Gastrocnemius medialis (tissue), 4 donors: ENCODE measurements at places on chromosomes 16 and 17. TPM values are rescaled to one million over a fixed set of nuclear protein-coding genes. Genes with fewer than 3 reads are reported as not detected.
A peak's percentile ranks its signal among the peaks of the same experiment; 100 is the strongest.

DNA sequence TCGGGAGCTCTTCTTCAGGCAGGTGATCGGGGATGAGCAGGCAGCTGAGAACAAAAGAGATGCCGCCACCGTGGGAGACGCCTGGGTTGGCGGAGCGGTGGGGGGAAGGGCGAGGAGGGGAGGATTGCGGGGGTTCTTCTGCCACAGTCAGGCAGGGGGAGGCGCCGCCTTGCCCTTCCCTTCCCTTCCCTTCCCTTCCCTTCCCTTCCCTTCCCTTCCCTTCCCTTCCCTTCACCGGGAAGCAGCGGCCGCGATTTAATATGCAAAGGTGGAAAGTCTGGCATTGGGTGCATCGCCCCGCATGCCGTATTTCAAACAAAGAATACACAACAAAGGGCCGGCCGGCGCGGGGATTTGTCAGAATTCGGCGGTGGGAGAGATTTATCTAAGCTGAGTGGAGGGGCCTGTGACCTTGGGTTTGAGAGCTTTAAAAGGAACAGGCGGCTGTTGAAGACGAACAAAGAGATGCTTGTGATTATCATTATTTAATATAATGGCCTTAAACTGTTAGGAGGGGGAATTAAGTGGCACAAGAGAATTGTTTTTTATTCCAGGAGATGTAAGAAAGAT is 262.3 kb upstream of the TNRC6C start:
- H3K4me3 ChIP-seq: no peak overlapping the region
- H3K4me1 ChIP-seq: no peaks in the 10 kb centered on the region
- no peaks in the 10 kb centered on the region for H3K36me3 ChIP-seq
- no peak overlapping the region for H3K27ac ChIP-seq
- no peak for DNase-seq

GRCh38 chr17:71287071-71287823 is 833.6 kb upstream of the SOX9 start:
- DNase-seq: no peak
- no peaks in the 10 kb centered on the region for H3K36me3 ChIP-seq
- no peaks in the 10 kb centered on the region for H3K27me3 ChIP-seq
- H3K27ac ChIP-seq: no peak overlapping the region

- no peak overlapping the region for H3K4me3 ChIP-seq
- DNase-seq: no peak
- H3K4me1 ChIP-seq: no peaks in the 10 kb centered on the region
Observed at GRCh38 chr16:81293909-81294802, 20.6 kb upstream of the GAN start.

- no peak for DNase-seq
- H3K36me3 ChIP-seq: peaks cover 31% of the 10 kb centered on the region
- peaks cover 20% of the 10 kb centered on the region for H3K4me1 ChIP-seq
- peak overlapping the region; percentile 100 for H3K4me3 ChIP-seq
- H3K27me3 ChIP-seq: no peaks in the 10 kb centered on the region
- H3K27ac ChIP-seq: peak overlapping the region; percentile 95
Observed at GRCh38 chr16:28846933-28847273, 755 bp upstream of the TUFM start.

- H3K27ac ChIP-seq: peak overlapping the region; percentile 97
- H3K36me3 ChIP-seq: no peaks in the 10 kb centered on the region
- no peaks in the 10 kb centered on the region for H3K27me3 ChIP-seq
- H3K4me1 ChIP-seq: peaks cover 52% of the 10 kb centered on the region
- no peak for DNase-seq
Observed at GRCh38 chr17:39677072-39677471, 8.8 kb downstream of the PNMT start.

- no peak overlapping the region for H3K4me3 ChIP-seq
- H3K36me3 ChIP-seq: no peaks in the 10 kb centered on the region
- H3K27me3 ChIP-seq: no peaks in the 10 kb centered on the region
- H3K27ac ChIP-seq: no peak overlapping the region
- H3K4me1 ChIP-seq: no peaks in the 10 kb centered on the region
- no peak for DNase-seq
Observed at GRCh38 chr16:23382279-23382678, 70.7 kb downstream of the COG7 start.

DNA sequence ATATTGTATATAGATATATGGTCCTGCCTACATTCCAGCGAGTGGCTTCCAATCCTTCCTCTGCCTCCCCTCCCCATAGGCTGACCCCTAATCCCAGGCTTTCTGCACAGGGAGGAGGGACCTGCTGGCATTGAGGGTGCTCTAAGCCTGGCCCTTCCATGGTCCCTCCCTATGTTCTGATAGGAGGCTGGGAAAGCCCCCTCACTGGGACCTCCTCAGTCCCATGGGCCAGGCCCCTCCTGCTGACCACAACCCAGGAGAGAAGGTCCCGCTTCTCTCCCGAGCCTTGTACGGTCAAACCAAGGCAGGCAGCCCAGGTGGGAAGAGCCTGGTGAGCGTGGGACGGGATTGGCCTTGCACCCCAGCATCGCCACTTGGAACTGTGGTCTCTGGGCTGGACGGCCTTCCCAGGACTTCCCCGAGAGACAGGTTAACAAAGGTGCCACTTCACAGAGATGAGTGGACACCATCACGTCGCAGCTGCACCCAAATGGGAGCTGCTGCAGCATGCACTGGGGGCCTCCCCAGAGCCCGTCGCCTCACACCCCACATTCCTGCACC is 859 bp downstream of the ALDH3A1 start:
- no peak for DNase-seq
- peaks cover 7% of the 10 kb centered on the region for H3K4me1 ChIP-seq
- no peaks in the 10 kb centered on the region for H3K27me3 ChIP-seq
- H3K36me3 ChIP-seq: no peaks in the 10 kb centered on the region
- no peak overlapping the region for H3K27ac ChIP-seq
- H3K4me3 ChIP-seq: no peak overlapping the region

- H3K4me3 ChIP-seq: no peak overlapping the region
- H3K27me3 ChIP-seq: no peaks in the 10 kb centered on the region
- no peak overlapping the region for H3K27ac ChIP-seq
- no peaks in the 10 kb centered on the region for H3K36me3 ChIP-seq
Observed at GRCh38 chr17:81114351-81115093, 50.8 kb upstream of the PVALEF start.

DNA sequence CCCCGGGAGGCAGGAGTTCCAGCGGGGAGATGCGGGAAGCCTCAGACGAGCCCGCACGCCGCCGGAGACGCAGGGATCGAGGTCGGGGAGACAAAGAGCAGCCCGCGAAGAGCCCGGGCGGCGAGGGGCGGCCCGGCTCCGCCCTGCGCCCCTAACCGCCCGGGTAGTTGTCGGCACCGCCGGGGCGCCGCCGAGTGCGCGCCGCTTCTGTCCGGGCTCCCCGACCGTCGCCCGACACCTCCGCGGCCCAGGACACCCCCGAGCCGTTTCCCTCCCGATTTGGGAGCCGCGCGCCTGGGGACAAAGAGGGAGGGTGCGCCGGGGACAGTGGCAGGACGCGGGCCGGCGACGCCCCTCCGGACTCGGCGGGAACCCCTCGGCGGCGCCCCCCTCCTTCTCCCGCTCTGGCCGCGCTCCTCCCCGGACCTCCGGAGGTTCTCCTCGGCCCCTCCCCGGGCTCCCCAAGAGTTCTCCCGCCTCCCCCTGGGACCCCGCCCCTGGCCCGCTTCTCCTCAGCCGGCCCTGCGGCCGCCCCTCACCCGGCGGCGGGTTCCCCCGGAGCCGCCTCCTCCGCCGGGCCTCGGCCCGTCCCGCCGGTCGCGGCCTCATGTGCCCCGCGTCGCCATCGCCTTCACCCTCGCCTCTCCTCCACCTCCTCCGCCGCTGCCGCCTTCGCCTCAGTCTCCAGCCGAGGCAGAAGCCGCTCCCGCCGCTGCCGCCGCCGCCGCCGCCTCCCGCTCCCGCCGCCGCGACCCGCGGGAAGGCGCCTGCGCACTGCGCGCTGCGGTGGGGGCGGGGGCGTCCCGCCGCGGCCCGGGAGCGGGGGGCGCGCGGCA is at the start of gene GJC1:
GJC1 (minus strand) TSS at position 765 of the 836 bp plus-strand sequence. CDS start 24,470 bp downstream, outside the sequence.
- H3K4me3 ChIP-seq: peak within 1 kb of the TSS; percentile 52
- peak within 1 kb of the TSS; percentile 66 for H3K27ac ChIP-seq
- H3K27me3 ChIP-seq: peaks cover 60% of the 10 kb centered on the region
- DNase-seq: no peak
- H3K4me1 ChIP-seq: no peaks in the 10 kb centered on the region
- H3K36me3 ChIP-seq: no peaks in the 10 kb centered on the region

GRCh38 chr17:43406676-43407645 is 8.2 kb downstream of the ARL4D start:
- no peak for DNase-seq
- H3K4me3 ChIP-seq: no peak overlapping the region
- H3K36me3 ChIP-seq: no peaks in the 10 kb centered on the region
- H3K27me3 ChIP-seq: no peaks in the 10 kb centered on the region

GRCh38 chr17:1977583-1978395 is 47.3 kb downstream of the RTN4RL1 start:
- DNase-seq: no peak
- no peaks in the 10 kb centered on the region for H3K36me3 ChIP-seq
- peaks cover 4% of the 10 kb centered on the region for H3K4me1 ChIP-seq
- no peak overlapping the region for H3K4me3 ChIP-seq

DNA sequence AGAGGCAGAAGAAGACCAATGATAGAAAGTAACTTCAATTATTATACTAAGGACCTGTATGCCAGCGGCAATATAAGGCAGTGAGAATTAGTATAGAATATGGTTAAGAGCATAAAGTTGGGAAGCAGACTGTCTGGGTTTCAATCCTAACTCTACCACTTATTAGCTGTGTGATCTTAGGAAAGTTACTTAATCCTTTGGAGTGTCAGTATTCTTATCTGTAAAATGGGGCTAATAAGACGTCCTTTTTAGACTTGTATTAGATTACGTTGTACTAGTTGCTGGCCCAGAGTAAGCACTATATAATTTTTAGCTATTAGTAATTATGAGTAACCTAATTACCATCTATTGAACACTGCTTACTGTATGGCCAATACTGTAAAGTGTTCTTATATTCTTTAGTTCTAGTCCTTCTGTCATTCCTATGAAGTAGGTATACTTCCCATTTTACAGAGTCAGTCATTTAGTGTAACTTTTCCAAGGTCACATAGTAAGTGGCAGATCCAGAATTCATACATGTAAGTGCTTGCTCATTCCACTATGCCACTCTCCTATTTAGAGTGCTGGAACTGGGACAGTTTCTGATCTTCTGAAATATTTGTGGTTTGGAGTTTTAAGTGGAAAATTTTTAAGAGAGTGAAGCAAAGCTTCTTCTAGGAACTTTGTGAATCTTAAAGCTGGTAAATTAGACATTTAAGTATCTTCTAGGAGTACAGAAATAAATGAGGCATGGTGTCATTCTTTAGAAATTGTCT is 22.5 kb downstream of the HEATR9 start:
- DNase-seq: no peak
- no peak overlapping the region for H3K27ac ChIP-seq
- H3K4me1 ChIP-seq: no peaks in the 10 kb centered on the region
- peaks cover 6% of the 10 kb centered on the region for H3K36me3 ChIP-seq

DNA sequence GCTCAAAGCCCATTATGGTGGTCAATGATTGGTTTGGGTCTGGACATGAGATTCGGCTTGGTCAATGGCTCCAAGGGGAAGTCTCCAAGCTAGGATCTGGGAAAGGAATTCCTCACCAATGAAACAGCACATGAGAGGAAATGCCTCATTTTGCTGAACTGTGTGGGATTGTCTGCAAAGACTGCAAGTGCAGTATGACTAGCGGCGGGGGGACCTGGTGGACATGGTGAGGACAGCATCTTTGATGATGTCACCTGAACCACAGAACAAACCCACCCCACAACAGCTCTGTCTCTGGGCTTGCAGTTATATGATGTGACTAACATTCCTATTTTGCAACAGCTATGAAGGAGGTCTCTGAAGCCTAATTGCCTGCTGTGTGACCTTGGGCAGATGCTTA is 50.6 kb upstream of the NKD1 start:
- H3K27me3 ChIP-seq: no peaks in the 10 kb centered on the region
- H3K27ac ChIP-seq: no peak overlapping the region
- no peak overlapping the region for H3K4me3 ChIP-seq
- no peaks in the 10 kb centered on the region for H3K4me1 ChIP-seq
- no peak for DNase-seq
- H3K36me3 ChIP-seq: no peaks in the 10 kb centered on the region

DNA sequence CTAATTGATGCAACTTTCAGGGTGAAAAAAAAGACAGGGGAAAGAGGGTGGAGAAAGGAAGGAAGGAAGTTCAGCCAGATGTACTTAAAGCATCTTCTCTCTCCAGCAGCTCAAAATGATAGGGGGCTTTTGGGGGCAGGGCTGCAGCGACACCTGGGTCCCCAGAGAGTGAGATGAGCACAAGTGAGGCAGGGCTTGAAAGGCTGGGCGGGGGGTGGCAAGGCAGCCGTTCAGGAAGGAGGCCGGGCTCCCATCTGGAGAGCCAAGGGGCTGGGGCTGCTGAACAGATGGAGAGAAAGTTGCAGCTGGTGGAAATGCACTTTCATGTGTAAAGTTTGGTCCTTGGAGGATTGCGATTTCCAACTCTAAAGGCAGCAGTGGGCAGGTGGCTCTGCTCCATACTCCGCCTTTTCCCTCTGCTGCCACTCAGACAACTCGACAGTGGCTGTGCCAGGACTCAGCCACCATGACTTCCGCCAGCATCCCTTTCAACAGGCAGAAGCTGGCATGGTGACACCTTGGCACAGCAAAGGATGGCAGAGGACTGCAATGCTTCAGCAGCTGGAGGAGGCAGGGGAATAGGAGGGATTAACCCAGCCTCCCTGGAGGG is 7.7 kb downstream of the SLC35B1 start:
- H3K4me3 ChIP-seq: no peak overlapping the region
- peaks cover 57% of the 10 kb centered on the region for H3K36me3 ChIP-seq

DNA sequence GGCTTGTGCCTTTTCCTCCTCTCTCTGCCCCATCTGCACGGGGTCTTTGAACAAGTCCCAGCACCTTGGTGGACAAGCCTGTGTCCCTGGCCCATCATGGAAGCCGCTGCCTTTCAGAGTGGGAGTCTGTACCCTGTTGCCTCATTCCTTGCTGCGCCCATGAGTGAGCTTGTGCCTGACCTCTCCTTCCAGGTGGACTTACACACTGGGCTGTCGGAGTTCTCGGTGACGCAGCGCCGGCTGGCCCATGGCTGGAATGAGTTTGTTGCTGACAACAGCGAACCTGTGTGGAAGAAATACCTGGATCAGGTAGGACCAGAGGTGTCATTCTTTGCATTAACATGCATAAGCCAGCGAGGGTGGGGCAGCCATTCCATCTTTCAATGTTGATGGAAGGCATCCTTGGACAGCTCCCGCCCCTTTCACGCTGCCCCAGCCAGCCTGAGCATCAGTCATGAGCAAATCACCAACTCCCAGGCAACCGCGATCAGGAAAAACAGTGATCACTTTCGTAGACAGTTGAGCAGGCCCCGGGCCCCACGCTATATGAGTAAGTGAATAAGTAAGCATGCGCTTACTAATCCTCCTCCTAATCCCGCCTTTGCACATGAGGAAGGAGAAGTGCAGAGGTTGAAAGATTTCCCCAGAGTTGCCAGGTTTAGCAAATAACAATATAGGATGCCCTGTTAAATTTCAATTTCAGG is 36.8 kb downstream of the ATP2C2 start:
- H3K27me3 ChIP-seq: peaks cover 25% of the 10 kb centered on the region
- no peak for DNase-seq
- H3K4me1 ChIP-seq: no peaks in the 10 kb centered on the region
- no peak overlapping the region for H3K27ac ChIP-seq

Gene CHP2
- not detected for total RNA-seq

Gene ZG16
- 1.7 TPM for total RNA-seq

Gene TBC1D3C
- not detected for total RNA-seq

Gene MTMR4
- 10.6 TPM for total RNA-seq

Gene CNGB1
- not detected for total RNA-seq
